ENCODE measurements at places on chromosomes 2 and 18.

DNA sequence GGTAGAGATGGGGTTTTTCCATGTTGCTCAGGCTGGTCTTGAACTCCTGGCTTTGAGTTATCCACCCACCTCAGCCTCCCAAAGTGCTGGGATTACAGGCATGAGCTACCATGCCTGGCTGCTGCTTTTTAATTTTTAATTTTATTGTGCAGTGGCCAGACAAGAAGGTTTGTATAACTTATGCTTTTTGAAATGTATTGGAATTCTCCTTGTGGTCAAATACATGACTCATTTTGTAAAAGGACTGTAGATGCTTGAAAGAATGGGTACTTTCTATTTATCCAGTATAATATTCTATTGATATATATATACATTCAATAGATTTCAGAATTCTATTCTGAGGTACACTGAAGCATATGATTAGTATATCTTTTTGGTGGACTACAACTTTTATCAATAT is 82.6 kb upstream of the ST3GAL5 start:
- no peak for DNase-seq

DNA sequence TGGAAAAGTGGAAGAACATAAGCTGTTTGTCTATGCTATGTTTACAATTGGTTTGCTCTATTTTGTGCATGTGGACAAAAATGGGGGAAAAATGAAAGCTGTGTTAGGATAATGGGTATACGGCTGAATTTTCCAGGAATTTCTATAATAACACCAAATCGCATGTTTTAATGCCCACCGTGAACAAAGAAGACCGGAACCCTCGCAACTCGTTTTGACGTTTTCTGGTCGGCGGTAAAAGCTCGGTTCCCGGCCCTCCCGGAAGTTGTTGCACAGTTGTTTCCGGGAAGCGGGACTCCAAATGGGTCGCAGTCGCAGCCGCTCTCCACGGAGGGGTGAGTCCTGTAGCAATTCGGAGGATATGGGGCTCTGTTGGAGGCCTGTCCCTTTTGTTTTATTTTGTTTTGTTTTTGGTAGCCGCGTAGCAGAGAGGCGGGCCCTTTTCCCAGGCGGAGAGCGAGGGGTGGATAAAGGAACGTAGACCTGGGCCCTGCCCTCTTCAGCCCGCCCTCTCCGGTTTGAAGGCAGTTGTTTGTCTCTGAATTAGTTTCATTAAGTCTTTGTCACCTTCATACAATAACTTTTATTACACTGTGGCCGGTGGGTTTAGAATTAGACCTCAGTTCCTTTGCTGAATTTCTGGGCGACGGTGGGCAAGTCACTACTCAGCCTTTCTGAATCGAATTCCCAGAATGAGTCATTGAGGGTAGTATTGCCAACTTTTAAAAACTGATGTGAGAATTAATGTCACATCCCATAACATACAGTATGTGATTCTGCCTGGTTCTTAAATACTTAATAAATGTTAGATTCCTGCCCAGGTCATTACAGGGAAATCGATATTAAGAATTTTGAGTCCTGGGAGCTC is at the start of gene SNRNP27:
TSS of gene SNRNP27 (plus strand) at position 273 of the 868 bp plus-strand sequence. CDS start at position 302, 29 bp downstream.
- peak; percentile 74 for DNase-seq

- no peak for DNase-seq
Observed at GRCh38 chr2:118954297-118955060, 12.5 kb downstream of the MARCO start.

- DNase-seq: no peak
Observed at GRCh38 chr18:79450289-79451080, 54.8 kb downstream of the NFATC1 start.

DNA sequence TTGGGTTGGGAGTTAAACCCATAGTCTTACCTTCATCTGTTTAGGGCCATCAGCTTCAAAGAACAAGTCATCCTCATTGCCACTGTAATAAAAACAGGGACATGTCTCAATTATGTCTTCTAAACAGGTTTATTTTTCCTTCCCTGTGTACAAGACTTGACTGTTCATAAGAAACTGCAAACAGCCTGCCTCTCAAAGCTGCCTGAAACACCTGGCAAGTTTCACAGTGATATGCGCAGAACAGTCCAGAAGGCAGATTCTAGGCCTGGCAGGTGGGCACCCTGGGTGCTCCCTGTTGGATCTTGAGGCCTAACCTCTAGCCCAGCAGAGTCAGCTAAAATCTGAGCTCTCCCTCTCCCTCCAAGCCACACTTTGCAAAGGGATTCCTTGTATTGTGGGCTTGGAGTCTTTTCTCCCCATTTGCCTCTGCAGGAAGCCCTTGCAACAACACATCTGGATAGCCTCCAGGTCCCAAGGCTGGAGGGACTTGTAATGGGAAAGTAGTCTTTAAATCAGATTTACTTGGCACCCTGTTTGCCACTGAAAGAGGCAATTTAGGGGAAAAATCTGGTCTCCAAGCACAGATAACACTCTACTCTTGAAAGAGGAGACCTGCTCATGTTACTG is 930 bp downstream of the IL1B start:
- no peak for DNase-seq

DNA sequence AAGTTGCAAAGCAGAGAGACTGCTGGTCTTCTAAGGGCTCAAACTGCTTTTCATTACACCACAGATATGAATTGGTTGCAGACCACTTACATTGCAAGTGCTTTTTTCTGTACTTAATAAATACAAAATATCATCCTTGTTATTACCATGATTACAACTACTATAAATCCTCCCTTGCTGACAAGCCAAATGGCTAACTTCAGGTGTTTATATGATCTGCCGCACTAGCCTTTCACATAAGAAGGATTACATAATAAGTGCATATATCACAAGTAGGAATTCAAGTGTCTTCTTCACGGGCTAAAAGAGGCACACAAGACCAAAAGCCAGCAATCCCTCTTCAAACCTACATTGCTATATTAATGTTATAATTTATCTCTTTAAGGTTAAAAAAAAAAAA is 373.0 kb downstream of the ZEB2 start:
- no peak for DNase-seq

DNA sequence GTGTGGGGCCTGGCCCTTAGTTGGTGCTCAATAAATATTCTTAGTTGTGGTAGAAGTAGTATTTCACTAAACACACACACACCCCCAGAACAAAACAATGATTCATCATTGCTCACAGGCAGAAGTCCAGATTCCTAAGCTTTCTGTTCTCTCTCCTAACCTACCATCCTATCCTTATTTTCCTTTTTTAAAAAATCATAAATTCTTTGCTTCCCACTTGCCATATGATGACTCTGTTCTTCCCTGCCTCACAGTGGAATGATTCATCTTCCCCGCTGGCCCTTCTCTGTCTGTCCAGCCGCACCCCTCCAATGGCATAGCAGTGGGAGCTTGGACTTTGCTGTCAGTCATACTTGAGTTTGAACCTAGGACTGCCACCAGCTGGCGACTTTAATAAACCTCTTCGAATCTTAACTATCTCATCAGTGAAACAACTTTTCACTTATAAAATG is 5.2 kb downstream of the EML6 start:
- no peak for DNase-seq

DNA sequence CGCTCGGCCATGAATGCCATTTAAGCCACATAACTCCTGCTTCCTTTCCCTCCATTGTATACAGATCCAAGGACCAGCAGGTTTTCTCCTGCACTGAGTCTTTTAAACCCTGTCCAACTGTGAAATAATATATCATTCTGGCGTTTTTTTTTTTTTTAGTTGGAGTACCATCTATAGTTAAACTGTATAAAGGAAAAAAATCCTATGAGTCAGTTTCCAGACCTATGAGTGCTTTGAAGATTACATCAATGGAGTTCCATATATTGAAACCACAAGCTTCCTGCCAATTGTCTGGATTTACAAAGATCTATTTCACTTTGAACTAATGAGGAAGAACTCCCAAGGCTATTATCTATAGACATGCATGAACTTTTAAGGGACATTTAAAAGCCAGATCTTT is 2.4 kb upstream of the MALT1 start:
- DNase-seq: no peak

DNA sequence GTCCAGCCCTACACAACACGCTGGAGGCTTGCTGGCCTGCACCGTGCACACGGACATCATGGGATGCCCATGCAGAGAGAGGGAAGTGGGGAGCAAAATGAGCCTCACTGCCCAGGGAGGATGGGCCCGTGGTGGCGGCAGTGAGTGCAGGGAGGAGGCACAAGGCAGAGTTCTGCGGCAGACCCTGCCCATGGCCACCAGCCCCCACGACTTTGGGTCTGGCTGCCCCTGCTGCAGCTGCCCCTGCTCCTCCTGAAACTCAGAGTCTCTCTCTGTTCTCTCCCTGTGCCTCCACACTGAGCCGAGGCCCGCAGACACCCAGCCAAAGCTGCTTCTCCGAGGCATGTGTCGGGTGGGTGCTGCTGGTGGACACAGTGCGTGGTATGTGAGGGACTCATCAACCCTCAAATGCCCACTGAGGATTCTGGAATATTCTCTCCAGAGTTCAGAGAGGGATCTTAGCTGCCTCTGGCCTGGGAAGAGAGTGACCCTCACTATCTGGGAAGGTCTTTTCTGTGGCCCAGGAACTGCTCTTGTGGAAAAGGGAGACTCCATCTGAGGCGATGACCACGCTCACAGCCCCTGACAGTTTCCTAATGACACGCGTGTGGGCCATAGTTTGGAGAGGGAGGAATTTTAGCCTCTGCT is 45.1 kb upstream of the HPCAL1 start:
- no peak for DNase-seq

DNA sequence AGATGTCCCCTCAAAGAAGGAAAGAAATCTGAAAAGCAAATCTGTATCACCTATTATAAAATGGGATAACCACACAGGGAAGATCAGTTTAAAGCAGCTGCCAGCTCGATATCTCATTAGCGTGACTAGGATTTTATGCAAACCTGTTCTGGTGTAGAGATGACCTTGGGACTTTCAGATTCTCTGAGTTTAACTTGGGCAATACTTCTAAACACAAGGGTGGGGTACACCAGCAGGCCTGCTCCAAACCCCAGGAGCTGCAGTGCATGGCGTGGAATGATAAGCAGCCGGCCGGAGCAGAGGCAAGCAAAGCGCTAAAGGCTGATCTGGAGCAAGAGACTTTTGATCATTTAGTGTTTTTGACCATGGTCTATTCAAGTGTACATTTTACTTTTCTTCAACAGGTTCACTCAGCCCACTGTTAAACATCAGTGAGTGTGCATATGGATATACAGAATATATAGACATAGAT is 4.7 kb downstream of the SERTAD2 start:
- no peak for DNase-seq

GRCh38 chr2:11680901-11681721 is 11.1 kb upstream of the NTSR2 start:
- DNase-seq: no peak

Data from stimulated activated CD4-positive, alpha-beta T cell treated with anti-CD3 and anti-CD28 coated beads, Interleukin-1b, Interleukin-23, amount 100 ng/mL, for 24 hours (primary cell).